ENCODE measurements at places on chromosomes 13 and 19.

DNA sequence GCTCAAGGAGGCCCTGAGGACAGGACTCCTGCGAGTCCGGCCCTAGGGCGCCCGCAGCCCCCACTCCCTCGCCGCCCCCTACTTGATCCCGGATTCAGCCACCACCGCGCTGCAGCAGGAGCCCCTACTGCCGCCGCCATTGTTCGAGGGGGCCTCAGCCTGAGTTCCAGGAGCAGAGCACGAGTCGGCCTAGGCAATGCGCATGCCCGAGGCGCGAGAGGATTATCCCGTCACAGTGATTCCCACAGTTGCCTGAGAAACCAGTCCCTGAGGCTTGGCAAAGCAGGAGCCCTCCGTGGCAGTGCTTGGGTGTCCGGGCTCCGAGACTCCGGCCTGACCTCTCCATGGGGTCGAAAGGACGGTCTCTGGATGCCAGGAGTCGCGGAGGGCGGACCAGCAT is 68.4 kb upstream of the ZNF420 start:
- H3K36me3 ChIP-seq = no peaks in the 10 kb centered on the region
- DNase-seq = no peak
- no peak overlapping the region for H3K4me3 ChIP-seq
- no peaks in the 10 kb centered on the region for H3K4me1 ChIP-seq
- no peaks in the 10 kb centered on the region for H3K27me3 ChIP-seq

DNA sequence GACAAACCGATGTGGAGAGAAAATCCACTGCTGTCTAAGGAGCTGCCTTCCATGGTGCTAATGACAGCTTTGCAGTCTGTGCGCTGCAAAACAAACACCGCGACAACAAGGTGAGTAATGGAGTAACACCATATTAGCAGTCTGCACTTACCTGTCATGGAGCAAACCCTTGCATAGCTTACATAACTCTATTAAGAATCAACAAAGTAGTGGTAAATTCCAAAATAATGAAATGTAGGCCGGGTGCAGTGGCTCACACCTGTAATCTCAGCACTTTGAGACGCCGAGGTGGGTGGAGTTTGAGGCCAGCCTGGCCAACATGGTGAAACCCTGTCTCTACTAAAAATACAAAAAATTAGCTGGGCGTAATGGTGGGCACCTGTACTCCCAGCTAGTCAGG is 56.2 kb downstream of the PARP4 start:
- no peaks in the 10 kb centered on the region for H3K27me3 ChIP-seq
- peaks cover 45% of the 10 kb centered on the region for H3K36me3 ChIP-seq
- peaks cover 16% of the 10 kb centered on the region for H3K4me1 ChIP-seq
- no peak overlapping the region for H3K4me3 ChIP-seq
- H3K27ac ChIP-seq = no peak overlapping the region

- DNase-seq = no peak
- no peaks in the 10 kb centered on the region for H3K4me1 ChIP-seq
- H3K4me3 ChIP-seq = no peak overlapping the region
- no peaks in the 10 kb centered on the region for H3K36me3 ChIP-seq
Measured at GRCh38 chr19:47794526-47794925, 9.8 kb downstream of the TPRX1 start.

DNA sequence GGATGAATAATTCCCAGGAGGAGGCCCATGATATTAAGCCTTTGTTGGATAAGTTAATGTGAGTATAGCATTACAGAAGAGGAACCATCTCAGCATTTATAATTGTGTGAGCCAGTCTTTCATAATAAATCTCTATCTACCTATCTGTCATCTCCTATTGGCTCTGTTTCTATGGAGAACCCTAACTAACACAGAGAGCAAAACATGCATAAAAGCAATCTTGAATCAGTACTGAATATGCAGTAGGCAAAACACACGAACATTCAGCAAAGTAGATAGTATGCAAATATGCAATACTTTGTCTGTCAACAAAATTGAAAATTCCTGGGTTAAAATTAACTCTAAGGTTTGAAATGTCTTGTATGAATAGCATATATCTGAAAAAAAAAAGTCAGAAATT is 966.3 kb downstream of the DIAPH3 start:
- no peak overlapping the region for H3K4me3 ChIP-seq
- H3K27me3 ChIP-seq = no peaks in the 10 kb centered on the region
- DNase-seq = no peak
- no peaks in the 10 kb centered on the region for H3K36me3 ChIP-seq
- no peaks in the 10 kb centered on the region for H3K4me1 ChIP-seq

DNA sequence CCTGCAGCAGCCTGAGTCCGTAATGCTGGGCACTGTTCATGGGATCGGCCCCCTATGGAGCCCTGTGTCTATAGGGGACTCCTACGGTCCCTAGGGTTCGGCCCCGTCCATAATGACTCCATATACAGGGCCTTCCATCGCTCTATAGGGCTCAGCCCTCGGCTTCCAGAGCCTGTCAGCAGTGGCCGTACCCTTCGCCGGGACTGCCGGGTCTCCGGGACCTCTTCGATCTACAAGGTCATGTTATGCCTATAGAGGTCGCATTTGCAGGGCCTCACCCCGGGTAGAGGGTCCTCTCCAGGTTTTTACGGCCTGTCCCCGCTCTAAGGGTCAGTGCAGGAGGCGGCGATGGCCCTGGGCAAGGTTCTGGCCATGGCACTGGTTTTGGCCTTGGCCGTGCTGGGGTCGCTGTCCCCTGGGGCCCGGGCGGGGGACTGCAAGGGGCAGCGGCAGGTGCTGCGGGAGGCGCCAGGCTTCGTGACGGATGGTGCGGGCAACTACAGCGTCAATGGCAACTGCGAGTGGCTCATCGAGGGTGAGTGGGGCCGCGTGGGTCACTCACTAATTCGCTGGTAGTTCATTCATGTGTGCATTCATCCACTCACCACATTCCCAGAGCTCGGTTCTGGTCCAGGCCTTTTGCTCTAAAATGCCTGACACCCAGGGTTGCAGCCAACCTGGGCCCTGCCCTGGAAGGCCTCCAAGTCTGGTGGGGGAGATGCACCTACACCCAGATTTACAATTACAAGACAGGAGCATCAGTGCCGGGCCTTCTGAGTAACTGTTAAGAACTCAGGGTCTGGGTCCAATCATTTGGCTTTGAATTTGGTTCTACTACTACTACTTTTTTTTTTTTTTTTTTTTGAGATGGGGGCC is 699 bp downstream of the MEGF8 start:
- H3K27ac ChIP-seq = no peak overlapping the region
- no peaks in the 10 kb centered on the region for H3K36me3 ChIP-seq
- H3K4me1 ChIP-seq = peaks cover 5% of the 10 kb centered on the region
- peak; percentile 51 for DNase-seq

- no peak overlapping the region for H3K4me3 ChIP-seq
- DNase-seq = no peak
- H3K27ac ChIP-seq = no peak overlapping the region
- H3K27me3 ChIP-seq = no peaks in the 10 kb centered on the region
- no peaks in the 10 kb centered on the region for H3K36me3 ChIP-seq
- no peaks in the 10 kb centered on the region for H3K4me1 ChIP-seq
Measured at GRCh38 chr13:64311112-64311511, 2895.5 kb upstream of the PCDH20 start.

GRCh38 chr19:47013041-47013517 is 6.6 kb upstream of the NPAS1 start:
- H3K27me3 ChIP-seq = no peaks in the 10 kb centered on the region
- peak; percentile 86 for DNase-seq
- H3K4me1 ChIP-seq = no peaks in the 10 kb centered on the region

DNA sequence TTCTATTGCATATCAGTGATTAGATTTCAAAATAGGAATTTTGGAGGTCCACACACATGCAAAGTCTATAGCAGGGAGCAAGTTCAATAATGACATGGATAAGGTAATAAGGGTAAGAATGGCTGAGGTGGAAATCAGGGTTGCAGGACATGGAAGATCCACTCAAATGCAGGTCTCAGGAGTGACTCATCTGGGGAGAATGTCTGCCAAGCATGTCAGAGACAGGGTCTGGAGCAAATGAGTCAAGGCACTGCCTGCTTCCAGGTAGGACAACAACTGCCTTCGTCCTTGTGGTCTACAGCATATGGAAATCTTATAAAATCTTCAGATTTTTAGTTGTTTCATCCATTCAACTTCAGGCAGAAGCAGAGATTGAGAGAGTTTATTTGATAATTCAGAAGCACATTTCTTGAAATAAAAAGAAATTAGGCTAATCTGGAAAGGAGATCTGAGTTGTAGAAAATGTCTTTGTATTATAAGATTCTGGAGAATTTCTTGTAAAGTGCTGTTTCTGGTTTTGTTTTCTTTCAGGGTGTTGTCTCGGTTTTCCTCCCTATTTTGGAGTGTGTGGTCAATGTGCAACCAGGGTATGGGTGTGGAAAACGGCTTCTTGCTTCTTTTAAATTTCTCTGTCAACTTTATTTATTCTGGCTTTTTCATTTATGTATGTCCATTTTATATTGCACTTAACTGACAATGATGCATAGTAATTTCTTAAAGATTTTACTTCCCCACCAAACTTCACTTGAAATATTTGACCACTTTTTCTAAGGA is 748.8 kb downstream of the LIG4 start:
- H3K27ac ChIP-seq = no peak overlapping the region
- H3K27me3 ChIP-seq = no peaks in the 10 kb centered on the region
- DNase-seq = peak; percentile 61
- no peaks in the 10 kb centered on the region for H3K36me3 ChIP-seq
- H3K4me1 ChIP-seq = peaks cover 13% of the 10 kb centered on the region

- peak overlapping the region; percentile 77 for H3K4me3 ChIP-seq
- no peaks in the 10 kb centered on the region for H3K36me3 ChIP-seq
- DNase-seq = peak; percentile 87
- H3K27ac ChIP-seq = peak overlapping the region; percentile 96
Measured at GRCh38 chr19:12777217-12778016, 2.1 kb upstream of the HOOK2 start.

GRCh38 chr13:30567072-30567471 is 50.6 kb upstream of the USPL1 start:
- DNase-seq = no peak
- H3K4me1 ChIP-seq = peaks cover 21% of the 10 kb centered on the region
- no peaks in the 10 kb centered on the region for H3K27me3 ChIP-seq
- H3K4me3 ChIP-seq = no peak overlapping the region
- no peak overlapping the region for H3K27ac ChIP-seq

- no peaks in the 10 kb centered on the region for H3K36me3 ChIP-seq
- no peak for DNase-seq
- H3K27me3 ChIP-seq = no peaks in the 10 kb centered on the region
Measured at GRCh38 chr13:31543190-31543589, 196.1 kb upstream of the RXFP2 start.

DNA sequence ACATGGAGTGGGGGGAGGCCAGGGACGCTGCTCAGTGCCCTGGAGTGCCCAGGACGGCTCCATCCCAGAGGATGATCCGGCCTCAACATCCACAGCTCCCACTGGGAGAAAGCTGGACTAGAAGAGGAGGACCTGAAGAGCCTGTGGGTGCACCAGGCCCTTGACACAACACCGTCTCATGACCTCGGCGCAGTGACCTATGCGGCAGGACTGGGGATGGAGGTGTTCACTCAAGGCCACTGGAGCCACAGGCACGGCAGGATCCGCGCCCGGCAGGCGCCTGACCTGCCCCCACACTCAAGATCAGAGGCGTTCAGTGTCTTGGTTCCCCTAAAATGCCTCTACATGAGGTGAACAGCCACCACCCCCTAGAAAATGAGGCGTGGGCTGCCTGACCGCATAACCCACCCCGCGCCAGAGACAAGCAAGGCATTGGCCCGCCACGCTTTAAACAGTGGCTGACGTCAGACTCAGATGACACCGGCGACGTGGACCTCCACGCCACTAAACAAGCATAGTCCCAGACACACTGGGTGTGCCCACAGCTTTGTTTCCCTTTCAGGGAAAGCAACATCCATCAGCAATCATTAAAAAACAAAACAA is 8.0 kb downstream of the SGTA start:
- H3K27me3 ChIP-seq = no peaks in the 10 kb centered on the region
- no peaks in the 10 kb centered on the region for H3K36me3 ChIP-seq
- H3K27ac ChIP-seq = no peak overlapping the region
- H3K4me1 ChIP-seq = no peaks in the 10 kb centered on the region
- no peak for DNase-seq
- H3K4me3 ChIP-seq = no peak overlapping the region

DNA sequence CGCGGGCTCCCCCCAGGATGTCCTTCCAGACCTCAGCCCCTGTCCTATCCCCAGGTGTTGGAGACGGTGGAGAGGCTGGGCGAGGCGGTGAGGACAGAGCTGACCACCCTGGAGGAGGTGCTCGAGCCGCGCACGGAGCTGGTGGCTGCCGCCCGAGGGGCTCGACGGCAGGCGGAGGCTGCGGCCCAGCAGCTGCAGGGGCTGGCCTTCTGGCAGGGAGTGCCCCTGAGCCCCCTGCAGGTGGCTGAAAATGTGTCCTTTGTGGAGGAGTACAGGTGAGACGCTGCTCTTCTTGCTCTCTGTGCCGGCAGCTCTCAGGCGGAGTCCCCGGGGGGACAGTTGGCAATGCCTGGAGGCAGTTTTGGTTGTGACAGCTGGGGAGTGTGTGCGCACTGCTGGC is 6.9 kb downstream of the TTYH1 start:
- H3K27ac ChIP-seq = no peak overlapping the region
- no peaks in the 10 kb centered on the region for H3K36me3 ChIP-seq
- no peaks in the 10 kb centered on the region for H3K4me1 ChIP-seq
- H3K27me3 ChIP-seq = peaks cover 23% of the 10 kb centered on the region
- H3K4me3 ChIP-seq = no peak overlapping the region
